ENCODE measurements at places on chromosomes 16 and 17.

- DNase-seq = no peak
Measured at GRCh38 chr16:2825906-2826305, 4.2 kb upstream of the ZG16B start.

- DNase-seq = no peak
Measured at GRCh38 chr16:56423584-56424403, 1.6 kb downstream of the AMFR start.

DNA sequence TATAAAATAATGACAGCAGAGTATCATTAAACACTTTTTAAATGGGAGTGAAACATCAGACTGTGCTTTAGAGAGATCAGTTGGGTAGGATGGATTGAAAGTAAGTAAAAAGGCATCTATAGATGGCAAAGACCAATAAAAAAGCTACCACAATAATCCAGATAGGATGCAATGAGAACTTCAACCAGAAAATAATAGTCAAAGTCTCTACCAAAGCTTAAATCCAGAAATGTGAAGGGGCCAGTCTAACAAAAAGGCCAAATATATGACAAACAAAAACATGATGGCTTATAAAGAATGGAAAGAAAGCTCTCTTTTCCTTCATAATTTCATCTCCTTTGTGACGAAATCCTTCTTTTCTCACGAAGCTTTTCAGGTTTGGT is 12.3 kb downstream of the KANSL1 start:
- no peak for DNase-seq

DNA sequence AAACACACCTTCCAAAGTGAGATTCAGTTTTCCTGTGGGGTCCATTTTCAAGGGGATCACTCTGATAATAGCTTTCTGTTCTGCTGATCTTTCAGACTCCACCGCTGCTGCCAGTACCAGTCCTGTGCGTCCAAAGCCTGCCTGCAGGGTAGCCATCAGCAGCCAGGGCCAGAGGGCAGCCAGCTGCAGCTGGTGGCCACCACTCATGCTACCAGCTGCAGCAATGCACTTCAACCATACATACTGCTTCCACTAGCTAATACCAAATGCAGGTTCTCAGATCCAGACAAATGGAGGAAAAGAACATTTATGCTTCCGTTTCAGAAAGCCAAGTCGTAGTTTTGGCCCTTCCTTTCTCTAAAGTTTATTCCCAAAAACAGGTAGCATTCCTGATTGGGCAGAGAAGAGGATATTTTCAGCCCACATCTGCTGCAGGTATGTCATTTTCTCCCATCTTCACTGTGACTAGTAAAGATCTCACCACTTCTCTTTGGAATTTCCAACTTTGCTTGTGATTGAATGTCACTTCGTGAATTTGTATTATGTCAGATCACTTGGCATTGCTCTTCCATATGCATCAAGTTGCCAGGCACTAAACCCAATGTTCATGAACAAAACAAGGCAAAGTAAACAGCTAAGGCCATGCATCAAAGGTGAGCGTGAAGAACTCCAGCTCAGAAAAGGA is 1.8 kb downstream of the RNF43 start:
- no peak for DNase-seq

DNA sequence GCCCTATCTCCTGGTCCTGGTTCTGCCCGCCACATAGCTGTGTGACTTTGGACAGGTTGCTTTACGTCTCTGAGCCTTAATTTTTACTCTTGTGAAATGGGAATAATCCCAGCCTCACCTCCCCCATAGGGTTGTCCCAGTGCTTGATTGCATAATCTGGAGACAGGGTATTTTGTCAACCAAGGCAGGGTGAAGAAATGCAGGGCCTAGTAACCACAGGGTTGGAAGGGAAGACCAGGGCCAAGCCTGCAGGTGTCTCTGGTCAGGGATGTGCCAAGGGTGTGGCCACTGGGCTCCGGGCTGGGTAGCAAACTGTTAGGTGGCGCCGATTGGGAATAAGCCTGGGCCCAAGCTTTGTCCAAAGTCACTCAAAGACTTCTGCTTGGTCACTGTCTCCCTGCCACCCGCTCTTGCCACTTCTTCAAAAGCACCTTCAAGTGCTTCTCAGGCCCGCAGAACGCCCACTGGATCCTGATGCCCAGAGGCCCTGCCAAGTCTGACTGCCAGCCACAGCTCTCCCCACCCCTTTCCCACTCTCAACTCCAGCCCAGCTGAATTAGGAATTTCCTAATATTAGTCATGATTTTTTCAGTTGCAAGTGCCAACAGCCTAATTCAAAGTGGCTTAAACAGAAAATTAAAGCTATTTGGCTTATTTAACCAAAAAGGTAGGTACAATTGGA is 20.6 kb upstream of the COL1A1 start:
- no peak for DNase-seq

DNA sequence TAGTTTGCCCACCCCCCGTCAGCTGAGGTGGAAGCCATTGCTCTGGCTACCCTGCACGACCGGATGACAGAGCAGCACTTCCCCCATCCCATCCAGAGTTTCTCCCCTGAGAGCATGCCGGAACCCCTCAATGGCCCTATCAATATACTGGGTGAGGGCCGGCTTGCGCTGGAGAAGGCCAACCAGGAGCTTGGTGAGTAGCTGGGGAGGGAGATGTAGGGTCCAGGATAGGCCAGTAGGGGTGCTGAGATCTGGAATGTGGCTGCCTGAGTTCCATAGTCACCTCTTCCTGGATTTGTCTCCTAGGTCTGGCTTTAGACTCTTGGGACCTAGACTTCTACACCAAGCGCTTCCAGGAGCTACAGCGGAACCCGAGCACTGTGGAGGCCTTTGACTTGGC is 6.4 kb downstream of the PFAS start:
- no peak for DNase-seq

DNA sequence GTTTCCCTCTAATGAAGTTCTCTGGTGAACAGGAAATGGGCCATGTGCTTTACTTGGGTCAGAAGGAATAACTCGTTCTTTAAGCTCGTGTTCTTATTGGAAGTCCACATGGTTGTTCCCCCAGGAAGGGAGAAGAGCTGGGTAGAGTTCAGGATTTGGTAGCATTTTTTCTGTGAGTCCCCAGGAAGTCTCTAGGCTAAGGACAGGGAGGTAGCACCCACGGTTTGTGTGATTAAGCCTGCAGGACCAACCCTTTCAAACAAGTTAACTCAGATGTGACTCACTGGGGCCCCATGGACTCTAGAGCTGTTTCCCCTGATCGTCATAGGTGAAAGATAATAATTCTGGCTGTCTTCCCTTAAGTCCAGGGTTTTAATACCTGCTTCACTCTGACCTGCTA is 16.4 kb downstream of the SAP30BP start:
- DNase-seq = no peak

DNA sequence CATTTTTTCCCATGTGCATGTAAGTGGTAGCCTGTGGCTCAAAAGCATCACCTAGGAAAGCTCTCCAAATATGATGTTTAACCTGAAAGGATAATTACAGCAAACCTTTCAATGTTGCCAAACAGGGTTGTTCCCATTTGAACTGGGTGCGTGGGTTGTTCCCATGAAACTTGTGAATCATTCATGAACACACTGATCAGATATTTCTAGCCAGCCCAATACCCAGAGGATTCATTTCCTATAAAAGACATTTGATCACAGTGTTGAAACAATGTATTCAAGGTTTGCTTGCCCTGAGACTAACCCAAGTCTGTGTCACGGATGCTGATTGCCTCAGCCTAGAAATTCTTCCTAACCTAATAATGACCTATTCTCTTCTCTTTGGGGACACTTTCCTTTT is 12.9 kb downstream of the KRT39 start:
- no peak for DNase-seq

DNA sequence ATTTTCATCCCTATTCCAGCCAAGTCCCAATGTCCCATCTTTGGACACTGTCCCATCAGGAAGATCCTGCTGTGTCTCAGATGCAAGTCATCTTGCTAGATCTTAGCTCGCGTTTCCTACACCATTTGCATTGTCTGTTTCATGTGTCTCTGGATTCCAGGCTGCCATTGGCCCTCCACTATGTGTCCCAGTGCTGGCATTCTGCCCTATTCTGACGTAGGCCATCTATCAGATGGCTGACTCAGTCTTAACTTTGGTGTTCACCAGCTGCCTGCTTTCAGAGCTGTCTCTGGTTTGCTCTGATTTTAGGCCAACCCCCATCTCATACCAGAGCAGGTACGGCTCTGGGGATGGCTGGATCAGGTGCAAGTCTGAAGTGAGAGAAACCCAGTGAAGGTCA is 300.9 kb upstream of the ASIC2 start:
- DNase-seq = no peak

GRCh38 chr17:50101346-50102163 is 6.4 kb downstream of the PDK2 start:
- no peak for DNase-seq

DNA sequence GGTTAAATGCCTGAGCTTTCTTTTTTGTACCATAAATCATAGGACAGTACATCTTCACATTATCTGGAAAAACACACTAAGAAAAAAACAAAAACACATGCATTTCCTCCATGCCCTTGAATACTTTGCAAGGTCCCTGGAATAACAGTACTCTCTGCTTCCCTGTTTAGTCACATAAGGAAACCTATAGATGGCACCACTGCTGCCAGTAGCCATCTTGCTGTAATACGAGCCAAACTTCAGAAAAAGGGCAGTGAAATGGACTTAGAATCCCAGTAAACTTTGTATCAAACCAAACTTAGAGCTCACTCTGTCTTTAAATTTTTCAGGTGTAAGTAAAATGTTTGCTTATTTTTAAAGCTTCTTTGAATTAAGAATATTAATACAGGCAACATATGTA is 435.5 kb downstream of the KCNJ2 start:
- no peak for DNase-seq

- DNase-seq = no peak
Measured at GRCh38 chr17:73767696-73768095, 123.5 kb upstream of the SDK2 start.

- DNase-seq = no peak
Measured at GRCh38 chr16:7517496-7517895, 184.9 kb downstream of the RBFOX1 start.

GRCh38 chr17:79075446-79075750 is 774 bp downstream of the ENGASE start:
- DNase-seq = no peak

DNA sequence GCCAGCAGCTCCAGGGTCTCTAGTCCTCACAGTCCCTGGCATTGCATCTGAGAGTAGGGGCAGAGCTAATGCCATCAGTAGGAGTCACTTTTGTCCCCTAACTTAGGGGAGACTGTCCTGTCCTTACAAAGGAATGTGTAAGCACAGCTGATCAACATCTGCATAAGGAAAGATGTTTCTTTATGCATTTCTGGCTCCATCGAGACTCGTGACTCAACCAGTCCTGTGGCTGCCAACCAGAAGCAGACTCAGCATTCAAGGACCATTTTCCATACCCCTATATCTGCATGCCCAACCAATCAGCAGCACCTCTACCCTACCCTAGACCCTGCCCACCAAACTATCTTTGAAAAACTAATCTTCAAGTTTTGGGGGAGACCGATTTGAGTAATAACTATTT is 8.2 kb upstream of the MPP2 start:
- DNase-seq = no peak

GRCh38 chr16:78485917-78486257 is 386.4 kb downstream of the WWOX start:
- DNase-seq = no peak

DNA sequence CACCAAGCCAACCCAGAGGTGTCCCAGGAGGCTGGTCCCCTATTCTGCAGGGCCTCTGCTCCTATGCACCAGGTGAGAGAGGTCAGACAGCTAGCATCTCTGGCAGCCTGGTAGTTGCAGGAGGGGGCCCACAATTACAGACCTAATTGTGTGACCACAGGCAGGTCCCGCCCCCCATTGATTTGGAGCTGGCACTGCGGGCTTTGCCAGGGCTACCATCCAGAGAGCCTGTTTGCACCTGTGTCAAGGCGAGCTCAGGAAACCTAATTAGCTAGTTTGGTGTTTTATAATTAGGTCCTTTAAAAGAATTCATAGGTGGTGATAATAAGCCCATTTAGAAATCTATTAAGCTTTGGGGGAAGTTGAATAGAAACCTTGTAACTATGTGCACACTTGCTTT is 90.2 kb downstream of the MRM1 start:
- no peak for DNase-seq

DNA sequence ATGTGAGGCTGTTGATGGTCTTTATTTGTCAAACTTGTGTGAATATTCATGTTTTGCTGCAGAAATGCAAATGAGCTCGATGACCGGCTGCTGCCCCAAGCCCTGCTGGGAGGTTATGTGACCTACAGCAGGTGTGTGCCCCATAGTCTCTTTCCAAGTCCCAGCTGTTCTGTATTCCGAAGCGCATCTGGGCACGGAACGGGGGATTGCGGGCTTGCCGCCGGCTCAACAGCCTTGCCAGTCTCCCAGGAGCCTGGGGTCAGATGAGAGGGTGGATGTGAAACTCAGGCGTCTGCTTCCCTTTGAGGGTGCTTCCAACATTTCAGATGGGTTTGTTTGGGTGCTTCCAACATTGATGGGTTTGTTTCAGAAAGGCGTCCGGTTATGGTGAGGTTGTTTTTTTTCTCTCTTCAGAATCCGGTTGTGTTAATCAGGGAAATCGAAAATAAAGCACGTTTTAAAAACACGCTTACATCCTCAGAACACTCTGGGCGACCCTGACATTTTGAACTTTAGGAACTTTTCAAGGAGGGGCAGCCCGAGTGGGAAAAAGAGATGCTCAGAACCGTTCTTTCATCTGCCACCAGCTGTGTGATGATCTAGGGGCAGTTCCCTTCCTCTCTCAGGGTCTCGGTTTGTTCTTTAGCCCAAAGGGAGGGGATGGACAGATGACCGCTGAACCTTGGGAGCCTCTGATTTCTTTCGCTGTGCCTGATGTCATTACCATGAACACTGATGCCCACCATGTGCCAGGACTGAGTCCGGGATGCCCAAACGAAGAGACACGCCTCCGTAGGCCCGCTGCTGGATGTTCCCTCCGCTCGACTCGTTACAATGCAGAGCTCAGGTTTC is 47.8 kb upstream of the AMZ2 start:
- no peak for DNase-seq

- no peak for DNase-seq
Measured at GRCh38 chr17:79325709-79326430, 251.2 kb downstream of the ENGASE start.

GRCh38 chr16:61671161-61671560 is 365.1 kb downstream of the CDH8 start:
- DNase-seq = no peak

DNA sequence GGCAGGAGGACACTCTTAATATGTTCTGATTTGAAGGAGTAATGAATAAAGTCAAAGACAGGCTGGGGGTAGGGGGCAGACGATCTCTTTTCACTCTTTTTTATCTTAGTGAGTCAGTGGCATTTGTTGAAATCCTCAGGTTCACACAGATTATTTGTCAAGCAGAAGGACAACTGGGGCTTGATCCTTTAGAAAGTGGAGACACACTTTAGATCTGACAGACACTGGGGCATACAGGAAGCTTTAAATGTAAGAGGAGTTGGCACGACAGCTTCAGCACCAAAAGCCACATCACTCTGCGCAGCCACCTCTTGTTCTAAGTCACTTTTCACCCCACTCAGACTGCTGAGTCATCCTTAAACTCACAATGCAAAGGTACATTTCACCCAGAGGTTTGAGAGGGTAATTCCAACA is 121.5 kb downstream of the STXBP4 start:
- DNase-seq = no peak

GRCh38 chr17:2863204-2863603 is 67.0 kb downstream of the RAP1GAP2 start:
- no peak for DNase-seq

GRCh38 chr17:78125138-78125913 is 3.2 kb downstream of the TMC6 start:
- peak; percentile 27 for DNase-seq

Data from activated naive CD4-positive, alpha-beta T cell (primary cell).